ENCODE measurements at places on chromosomes 12 and 14. TPM values are rescaled to one million over a fixed set of nuclear protein-coding genes. Genes with fewer than 3 reads are reported as not detected.

GRCh38 chr14:68278576-68279436 is 459.2 kb downstream of the RAD51B start:
- DNase-seq, result no peak
- H3K36me3 ChIP-seq, result no peaks in the 10 kb centered on the region
- no peak overlapping the region for H3K4me3 ChIP-seq
- peak overlapping the region; percentile 17 for H3K27ac ChIP-seq

Gene RPL10L
- 65.5 TPM for total RNA-seq

- DNase-seq, result peak; percentile 45
- no peaks in the 10 kb centered on the region for H3K4me1 ChIP-seq
- H3K27me3 ChIP-seq, result no peaks in the 10 kb centered on the region
- peaks cover 9% of the 10 kb centered on the region for H3K36me3 ChIP-seq
- peak overlapping the region; percentile 68 for H3K27ac ChIP-seq
These were observed 20.1 kb upstream of the AKAP5 start for GRCh38 chr14:64444984-64445845.

DNA sequence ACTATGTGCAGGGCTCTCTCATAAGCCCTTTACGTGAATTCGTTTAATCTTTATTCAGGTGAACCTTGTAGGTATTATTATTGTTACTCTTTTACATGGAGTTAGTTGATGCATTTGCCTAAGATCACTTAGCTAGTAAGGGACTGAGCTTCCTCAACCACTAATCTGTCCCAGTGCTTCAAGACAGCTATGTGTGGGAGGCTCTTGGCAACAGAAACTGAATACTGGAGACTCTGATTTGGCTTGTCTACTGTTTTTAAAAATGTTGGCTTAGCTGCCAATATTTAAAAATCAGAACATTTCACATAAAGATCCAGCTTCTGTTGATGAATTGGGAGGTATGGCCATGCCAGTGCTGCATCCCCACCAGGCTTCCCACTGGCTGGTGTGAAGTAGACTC is 6.8 kb downstream of the KNTC1 start:
- H3K4me1 ChIP-seq, result no peaks in the 10 kb centered on the region
- no peak overlapping the region for H3K4me3 ChIP-seq
- no peaks in the 10 kb centered on the region for H3K27me3 ChIP-seq
- no peak for DNase-seq

Gene ANKS1B
- 3.5 TPM for total RNA-seq

DNA sequence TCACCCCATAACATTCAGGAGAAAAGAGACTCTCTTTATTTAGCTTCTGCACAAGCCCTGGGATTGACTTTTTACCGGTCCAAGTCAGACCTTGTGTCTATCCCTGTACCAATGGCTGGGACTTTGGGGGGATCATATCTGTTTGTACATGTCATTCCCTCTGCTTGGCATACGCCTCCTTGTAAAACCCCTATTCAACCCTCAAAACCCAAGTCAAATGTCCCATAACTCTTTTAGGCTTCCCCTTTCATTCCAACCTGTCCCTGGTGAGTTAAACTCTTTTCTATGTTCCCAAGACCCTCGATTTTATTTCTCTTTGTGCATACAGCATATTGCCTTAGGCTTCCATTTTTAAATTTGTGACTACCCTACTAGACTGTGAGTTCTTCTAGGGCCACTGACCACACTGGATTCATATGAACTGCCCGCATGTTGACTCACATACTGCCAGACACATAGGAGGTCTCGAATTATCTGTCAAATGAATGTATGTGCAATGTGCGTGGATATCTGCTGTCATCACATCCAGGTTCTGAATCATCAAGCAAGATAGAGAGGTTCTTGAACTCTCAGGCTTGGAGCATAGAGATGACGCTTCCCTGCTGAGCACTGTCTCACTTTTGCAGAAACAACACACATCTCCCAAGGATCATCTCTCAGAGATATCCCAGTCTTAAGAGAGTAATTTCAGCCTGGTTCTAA is 548.6 kb upstream of the TBX3 start:
- no peaks in the 10 kb centered on the region for H3K4me1 ChIP-seq
- no peak for DNase-seq
- no peaks in the 10 kb centered on the region for H3K36me3 ChIP-seq
- H3K4me3 ChIP-seq, result no peak overlapping the region
- H3K27ac ChIP-seq, result no peak overlapping the region

DNA sequence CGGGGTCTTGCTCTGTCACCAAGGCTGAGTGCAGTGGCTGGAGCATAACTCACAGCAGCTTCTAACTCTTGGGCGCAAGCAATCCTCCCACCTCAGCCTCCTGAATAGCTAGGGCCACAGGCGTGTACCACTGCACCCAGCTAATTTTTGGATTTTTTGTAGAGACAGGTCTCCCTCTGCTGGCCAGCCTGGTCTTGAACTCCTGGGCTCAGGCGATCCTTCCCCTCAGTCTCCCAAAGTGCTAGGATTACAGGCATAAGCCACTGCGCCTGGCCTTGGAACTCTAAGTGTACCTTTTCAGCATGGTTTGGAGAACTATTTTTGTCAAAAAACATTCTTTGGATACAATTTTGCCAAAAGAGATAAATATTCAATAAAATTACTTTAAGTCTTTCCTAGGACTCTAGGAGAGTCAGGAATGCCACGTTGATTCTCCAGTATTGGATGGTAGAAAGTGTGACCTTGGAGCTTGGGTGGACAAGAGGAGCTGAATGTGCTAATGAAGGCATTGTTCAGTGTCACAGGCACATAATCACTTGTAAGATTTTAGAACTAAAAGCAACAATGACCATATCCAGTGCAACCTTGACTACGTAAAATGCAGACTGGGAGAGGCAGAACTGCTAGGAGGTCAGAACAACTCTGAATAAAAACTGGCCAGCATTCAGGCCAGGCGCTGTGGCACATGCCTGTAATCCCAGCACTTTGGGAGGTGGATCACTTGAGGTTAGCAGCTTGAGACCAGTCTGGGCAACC is 2.8 kb downstream of the SRSF9 start:
- peaks cover 39% of the 10 kb centered on the region for H3K4me1 ChIP-seq
- DNase-seq, result peak; percentile 13
- no peak overlapping the region for H3K4me3 ChIP-seq
- H3K27ac ChIP-seq, result no peak overlapping the region
- peaks cover 36% of the 10 kb centered on the region for H3K36me3 ChIP-seq
- H3K27me3 ChIP-seq, result no peaks in the 10 kb centered on the region

- no peaks in the 10 kb centered on the region for H3K27me3 ChIP-seq
- no peak overlapping the region for H3K27ac ChIP-seq
- H3K4me1 ChIP-seq, result no peaks in the 10 kb centered on the region
- H3K4me3 ChIP-seq, result no peak overlapping the region
- H3K36me3 ChIP-seq, result no peaks in the 10 kb centered on the region
These were observed 196.7 kb downstream of the ALX1 start for GRCh38 chr12:85476756-85477155.

Gene DPF3
- total RNA-seq, result 14.6 TPM

DNA sequence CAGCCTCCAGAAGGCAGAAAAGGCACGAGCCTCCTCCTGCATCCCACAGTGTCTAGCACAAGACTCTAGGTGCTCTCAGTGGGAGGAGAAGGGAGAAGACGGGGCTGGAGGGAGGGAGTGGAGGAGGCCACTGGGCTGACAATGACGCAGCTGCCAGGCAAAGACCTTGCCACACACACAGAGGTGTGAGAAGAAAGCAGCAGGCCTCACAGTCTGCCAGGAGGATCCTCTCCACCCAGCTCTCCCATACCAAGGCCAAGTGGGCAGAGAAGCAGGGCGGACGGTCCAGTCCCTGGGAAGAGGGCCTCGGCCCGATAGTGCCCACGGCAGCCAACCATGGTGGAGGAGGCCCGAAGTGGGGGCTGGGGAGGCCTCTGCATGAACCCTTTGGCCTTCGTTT is 78.9 kb downstream of the NCOR2 start:
- H3K36me3 ChIP-seq, result no peaks in the 10 kb centered on the region
- H3K27me3 ChIP-seq, result no peaks in the 10 kb centered on the region
- no peak for DNase-seq
- peaks cover 7% of the 10 kb centered on the region for H3K4me1 ChIP-seq

Gene PSMD9
- 44.6 TPM for total RNA-seq

DNA sequence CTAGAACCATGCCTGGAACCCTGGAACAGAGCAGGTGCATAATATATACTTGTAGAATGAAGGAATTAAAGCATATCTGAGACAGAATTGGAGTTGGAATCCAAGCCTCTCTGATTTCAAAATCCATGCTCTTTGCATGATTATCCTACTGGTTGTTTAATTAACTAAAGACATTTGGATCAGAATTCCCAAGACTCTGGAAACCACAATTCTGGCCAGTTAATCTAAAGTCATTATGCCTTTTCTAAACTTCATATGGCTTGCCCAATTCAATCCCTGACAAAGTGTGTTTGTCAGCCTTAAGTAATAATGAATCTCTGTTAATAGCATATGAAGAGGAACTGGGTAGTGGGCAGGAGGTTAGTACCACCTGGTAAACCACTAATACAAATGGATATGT is 422.6 kb downstream of the ATP23 start:
- H3K36me3 ChIP-seq, result no peaks in the 10 kb centered on the region
- H3K27ac ChIP-seq, result no peak overlapping the region
- no peak overlapping the region for H3K4me3 ChIP-seq
- no peaks in the 10 kb centered on the region for H3K4me1 ChIP-seq

Gene STAB2
- 0.48 TPM for total RNA-seq

GRCh38 chr14:51807356-51807755 is 53.1 kb upstream of the GNG2 start:
- no peaks in the 10 kb centered on the region for H3K27me3 ChIP-seq
- H3K4me1 ChIP-seq, result no peaks in the 10 kb centered on the region
- DNase-seq, result no peak

DNA sequence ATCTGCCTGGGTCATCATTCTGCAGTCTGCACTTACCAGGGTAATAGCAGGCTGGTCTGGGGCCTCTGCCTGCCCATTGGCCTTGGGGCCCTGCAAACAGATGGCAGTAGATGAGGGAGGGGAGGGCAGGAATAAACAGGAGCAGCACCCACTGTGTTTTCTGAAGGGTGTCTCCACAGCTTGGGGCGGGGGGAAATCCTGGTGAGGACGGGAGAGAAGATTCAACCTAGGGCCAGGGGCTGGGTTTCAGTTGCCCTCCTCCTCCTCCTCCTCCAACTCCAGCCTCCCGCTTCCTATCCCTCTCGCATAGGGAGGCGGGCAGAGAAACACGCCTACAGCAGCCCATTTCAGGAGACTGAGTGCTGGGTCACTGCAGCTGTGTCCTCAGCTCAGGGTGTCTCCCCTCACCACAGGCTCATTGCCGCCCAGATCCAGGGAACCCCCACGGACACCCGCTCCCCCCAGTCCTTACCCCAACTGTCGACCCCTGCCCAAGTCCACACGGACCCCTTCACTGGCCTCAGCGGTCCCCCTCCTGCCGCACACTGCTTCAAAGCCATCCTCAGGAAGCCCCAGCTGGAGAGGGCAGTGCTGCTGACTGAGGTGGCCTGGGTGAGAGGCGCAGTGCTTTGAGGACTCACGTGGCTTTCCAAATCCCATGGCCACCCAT is 9.1 kb upstream of the KRT80 start:
- DNase-seq, result no peak
- no peaks in the 10 kb centered on the region for H3K36me3 ChIP-seq
- no peak overlapping the region for H3K27ac ChIP-seq
- H3K4me1 ChIP-seq, result no peaks in the 10 kb centered on the region
- H3K27me3 ChIP-seq, result no peaks in the 10 kb centered on the region

All from transverse colon (tissue), 4 donors.